ENCODE measurements at places on chromosomes 3 and 15.

GRCh38 chr15:73723191-73723590, 30.0 kb downstream of the INSYN1 start:
- no peak for DNase-seq

GRCh38 chr3:160755776-160756304, at the start of gene PPM1L:
TSS of gene PPM1L (plus strand) at chr3:160756231.
- peak; percentile 62 for DNase-seq

GRCh38 chr15:29942548-29942947, 120.3 kb upstream of the TJP1 start:
- no peak for DNase-seq

- no peak for DNase-seq
Measured at GRCh38 chr15:91254766-91255165, 154.7 kb downstream of the SV2B start.

- DNase-seq: no peak
Measured at GRCh38 chr3:67093305-67093704, 95.2 kb downstream of the KBTBD8 start.

- DNase-seq: no peak
Measured at GRCh38 chr3:44795197-44795596, 33.6 kb downstream of the KIF15 start.

DNA sequence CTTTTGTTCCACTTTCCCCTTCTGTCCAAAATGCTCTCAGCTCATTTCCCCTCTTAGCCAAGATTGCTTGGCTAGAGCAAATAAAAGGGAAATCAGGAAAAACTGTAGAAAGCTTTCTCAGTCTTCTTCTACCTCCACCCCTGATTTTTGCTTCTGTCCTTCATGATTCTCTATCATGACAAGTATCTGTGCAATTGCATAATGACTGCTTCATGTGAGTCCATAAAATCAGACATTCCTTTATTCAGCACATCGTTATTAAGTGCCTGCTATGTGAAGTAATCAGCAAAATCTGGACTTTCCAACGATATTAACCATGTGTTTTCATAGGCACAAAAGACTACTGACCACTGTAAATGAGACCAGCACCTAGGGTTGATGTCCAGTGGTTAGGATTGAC, 321.5 kb upstream of the CBLB start:
- no peak for DNase-seq

DNA sequence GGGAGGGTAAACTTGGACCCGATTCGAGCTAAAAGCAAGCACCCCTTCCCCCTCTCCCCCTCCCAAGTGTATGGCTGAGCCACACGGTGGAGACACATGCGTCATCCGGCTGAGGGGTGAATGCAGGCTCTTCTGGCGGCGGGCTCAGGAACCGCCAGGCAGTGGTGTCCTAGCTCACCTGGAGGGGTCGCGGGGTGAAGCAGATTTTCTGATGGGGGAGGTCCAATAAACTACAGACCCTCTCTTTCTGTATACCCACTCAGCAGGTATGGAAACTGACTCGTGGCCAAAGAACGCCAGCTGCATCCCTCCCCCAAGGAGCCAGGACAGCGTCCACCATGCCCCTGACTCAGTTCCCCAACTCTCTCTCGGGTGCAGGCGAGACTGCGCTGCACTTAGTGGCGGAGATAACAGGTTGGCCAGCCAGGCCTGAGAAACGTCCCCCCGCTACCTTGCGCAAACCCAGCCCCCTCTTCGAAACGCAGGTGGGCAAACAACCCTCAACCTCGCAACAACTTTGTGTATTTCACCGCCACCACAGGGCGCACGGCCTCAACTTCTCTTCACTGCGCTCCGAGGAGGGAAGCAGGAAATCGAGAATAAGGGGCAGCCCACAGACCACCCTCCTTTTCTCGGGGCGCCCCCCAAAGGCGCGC, 1.3 kb downstream of the MAGI1 start:
- DNase-seq: peak; percentile 67

DNA sequence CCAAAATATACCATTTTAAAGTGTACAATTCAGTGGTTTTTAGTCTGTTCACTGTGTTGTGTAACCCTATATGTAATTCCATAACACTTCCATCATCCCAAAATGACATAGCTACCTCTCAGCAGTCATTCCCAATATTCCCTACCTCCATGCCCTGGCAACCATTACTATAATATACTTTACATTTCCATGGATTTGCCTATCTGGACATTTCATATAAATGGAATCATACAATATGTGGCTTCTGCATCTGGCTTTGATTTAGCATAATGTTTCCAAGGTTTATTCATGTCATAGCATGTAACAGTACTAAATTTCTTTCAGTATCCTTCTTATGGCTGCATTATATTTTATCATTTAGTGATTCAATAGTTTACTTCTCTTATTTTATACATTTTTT, 25.3 kb downstream of the FAM98B start:
- no peak for DNase-seq

DNA sequence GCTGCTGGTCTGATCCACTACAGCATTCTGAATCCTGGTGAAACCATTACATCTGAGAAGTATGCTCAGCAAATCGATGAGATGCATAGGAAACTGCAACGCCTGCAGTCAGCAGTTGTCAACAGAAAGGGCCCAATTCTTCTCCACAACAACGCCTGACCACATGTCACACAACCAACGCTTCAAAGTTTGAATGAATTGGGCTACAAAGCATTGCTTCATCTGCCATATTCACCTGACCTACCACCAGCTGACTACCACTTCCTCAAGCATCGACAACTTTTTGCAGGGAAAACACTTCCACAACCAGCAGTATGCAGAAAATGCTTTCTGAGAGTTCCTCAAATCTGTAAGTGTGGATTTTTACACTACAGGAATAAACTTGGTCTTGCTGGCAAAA, 54.7 kb upstream of the C2CD4B start:
- no peak for DNase-seq

DNA sequence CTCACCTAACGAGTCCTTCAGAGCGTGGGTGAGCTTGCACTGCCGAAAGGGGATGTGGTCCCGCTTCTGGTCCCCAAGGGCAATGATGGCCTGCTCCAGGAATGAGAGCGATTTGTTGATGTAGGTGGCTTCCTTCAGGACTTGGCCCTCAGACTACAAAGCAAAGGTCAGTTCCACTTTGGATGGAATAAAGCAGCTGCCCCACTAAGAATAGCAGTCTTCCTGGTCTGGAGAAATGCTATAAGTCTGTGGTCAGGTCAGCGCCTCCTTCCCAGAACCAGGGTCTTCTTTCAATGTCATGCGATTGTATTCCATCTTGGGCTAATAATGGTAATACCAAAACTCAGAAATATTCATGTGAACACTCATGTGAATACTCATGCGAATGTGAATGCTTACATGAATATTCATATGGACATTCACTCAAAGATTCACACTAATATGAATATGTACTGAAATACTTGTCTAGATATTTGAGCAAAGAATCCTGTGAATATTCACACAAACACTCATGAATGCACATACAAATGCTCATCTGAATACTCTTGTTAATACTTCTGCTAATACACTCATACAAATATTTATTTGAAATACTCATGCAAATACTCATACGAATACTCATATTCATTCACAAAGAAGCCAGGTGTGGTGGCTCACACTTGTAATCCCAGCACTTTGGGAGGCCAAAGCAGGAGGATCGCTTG, 16.7 kb downstream of the KIF9 start:
- no peak for DNase-seq

DNA sequence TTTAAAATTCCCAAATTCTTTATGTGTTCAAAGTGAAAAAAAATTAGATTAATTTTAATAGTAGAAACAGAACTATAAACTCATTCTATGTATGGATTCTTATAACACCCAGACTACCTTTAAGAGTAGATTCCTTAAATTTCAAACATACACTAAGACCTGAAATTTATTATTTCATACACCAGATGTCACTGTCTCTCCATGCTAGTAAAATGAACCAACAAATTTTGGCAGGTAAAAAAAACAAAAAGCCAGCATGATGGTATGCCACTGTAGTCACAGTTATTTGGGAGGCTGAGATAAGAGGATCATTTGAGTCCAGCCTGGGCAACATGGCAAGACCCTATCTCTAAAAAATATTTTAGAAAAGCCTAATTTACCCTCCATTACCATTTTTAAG, 461.3 kb upstream of the NAALADL2 start:
- no peak for DNase-seq

DNA sequence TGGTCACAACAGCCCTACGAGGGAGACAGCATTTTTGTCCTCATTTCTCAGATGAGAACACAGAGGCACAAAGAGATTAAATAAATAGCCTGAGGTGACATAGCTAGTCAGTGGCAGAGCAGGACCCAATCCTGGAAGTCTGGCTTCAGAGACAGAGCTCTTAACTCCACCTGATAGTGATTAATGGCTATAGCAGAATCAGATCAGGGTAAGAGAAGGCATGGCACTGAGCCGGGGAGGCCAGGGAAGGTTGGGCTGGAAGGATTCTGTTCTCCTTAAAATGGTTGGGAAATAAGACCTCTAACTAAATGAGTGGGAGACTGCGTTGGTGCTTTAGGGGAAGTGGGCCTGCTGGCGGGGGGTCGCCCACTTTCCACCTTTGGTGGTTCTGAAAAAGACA, 104.5 kb downstream of the VGLL4 start:
- DNase-seq: no peak

- no peak for DNase-seq
Measured at GRCh38 chr3:154843647-154844046, 236.5 kb upstream of the MME start.

DNA sequence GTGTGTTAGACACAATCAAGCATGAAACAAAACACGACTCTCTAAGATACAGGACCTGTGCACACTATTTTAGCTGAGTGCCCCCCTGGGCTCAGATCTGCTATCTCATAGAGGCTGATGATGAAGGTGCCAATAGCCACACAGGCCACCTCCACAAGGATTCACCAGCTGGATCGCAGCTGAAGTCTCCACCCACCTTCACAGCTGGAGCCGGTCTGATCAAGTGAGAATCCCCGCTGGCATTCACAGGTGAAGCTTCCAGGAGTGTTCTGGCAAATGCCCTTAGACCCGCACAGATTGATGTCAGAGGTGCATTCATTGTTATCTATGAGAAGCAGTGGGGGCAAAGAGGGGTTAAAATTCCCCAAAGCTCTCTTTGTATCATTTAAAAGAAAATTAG, 90.1 kb downstream of the DUT start:
- no peak for DNase-seq

DNA sequence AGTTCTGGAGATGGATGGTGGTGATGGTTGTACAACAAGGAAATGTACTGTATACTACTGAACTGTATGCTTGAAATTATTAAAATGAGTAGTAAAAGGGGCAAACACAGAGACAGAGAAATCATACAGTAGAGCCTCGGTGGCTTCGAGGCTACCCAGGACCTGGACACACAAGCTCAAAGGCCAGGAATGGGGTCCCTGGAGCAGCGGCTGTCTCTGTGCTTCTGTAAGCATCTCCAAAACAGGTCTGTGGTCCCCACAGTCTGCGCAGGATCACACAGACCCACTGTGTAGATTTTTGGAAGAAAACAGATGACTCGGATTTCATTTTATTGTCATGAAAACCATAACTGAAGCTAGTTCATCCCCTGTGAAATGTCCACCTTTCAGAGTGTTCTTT, 39.7 kb downstream of the PGPEP1L start:
- no peak for DNase-seq

DNA sequence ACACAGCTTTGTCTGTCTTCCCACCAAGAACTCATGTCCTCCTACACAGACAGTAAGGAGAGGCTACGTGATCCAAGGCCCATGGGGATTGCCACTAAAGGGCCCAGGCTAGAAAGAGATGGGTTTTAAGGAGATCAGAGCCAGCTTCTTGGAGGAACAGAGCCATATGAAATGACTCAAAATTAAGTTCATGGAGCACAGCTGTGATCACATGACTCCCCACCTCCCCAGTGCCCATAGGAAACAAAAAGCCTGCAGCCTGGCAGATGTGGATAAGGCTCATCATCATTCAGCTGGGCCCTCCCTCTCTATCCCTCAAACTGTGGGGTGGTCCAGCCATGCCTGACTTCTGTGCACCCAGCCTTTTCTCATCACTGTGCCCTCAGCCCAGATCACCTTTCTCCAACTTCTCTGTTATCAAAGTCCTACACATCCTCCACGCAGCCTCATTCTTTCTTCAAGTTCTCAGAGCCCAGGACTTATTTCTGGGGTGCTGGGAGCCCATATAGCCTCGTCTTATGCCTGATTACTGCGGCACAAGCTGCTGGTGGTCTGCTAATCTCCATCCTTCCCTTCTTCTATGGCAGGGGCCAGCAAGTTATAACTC, 137.6 kb downstream of the SMAD6 start:
- DNase-seq: no peak

GRCh38 chr15:70098461-70099166, 897 bp upstream of the TLE3 start:
- DNase-seq: peak; percentile 43

DNA sequence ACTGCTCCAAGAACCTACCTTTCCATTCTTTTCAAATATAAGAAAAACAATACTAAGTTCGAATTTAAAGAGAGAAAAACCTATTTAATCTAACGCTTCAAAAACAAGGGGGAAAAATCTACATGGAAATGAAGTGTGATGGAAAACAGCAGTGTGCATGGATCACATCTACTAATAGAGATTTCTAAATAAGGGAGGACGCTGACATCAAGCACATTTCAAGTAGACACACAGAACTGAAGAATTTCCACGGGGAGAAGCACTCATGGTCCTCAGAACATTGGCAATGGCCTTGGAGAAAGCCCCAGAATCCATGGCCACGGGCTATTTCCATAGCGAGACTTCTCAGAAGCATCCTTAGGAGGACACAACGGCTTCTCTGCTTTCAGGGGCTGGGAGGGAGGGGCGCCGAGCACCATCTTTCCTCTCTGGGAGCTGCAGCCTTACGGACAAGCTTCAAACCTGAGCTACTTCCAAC, 1.0 kb downstream of the TASOR start:
- DNase-seq: no peak

DNA sequence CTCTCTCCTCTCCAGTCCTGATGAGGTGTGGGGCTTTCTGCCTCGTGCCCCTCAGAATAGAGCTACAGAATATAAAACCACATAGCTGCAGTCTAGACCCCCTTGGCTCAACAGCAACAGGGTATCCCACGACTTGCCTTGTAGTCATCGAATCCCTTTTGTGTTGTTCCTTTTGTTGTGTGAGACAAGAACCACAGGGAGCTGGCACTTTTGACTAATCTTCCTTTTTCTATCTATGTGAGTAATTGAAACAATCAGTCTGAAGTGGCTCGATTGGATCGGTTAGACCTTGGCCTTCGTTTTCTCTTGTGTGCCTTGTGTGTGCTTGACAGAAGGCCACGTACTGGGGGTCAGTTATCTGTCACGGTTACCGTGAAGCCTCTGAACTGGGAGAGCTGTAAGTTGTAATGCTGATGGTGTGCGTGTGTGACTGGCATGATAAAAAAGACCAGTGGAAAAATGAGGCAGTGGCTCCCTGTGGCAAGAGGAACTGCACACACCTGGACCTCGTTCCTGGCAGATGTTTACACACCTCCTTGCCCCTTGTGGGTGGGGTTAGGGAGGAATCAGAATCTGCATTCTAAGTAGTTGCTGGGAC, 23.2 kb upstream of the IQCF6 start:
- DNase-seq: no peak
